DMS53 (cell line): ENCODE measurements at places on chromosomes 11 and 22.
A peak's percentile ranks its signal among the peaks of the same experiment; 100 is the strongest.

DNA sequence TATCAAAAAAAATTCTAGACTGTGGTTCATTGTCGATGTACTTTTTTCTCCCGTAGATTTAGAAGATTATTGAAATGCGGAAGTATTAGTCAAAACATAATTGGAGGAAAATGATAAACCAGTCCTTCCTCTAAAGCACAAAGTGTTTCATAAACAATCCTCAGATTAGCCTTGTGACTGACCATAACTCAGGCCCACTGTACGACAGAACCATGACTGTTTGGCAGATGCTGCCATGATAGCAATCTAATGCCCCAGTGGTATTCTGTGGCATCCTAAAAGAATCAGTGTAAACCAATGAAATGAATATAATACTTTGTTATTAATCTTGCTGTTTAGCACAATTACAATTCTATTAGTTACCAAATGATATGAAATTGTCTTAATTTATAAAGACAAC is 127.0 kb upstream of the CTSC start:
- no peak for DNase-seq

- DNase-seq = peak; percentile 28
Observed at GRCh38 chr22:35961480-35962295, 66.9 kb downstream of the RBFOX2 start.

- peak; percentile 89 for DNase-seq
Observed at GRCh38 chr22:42317691-42318547, 47.5 kb upstream of the TCF20 start.

GRCh38 chr11:106172386-106172991 is 95.0 kb downstream of the AASDHPPT start:
- no peak for DNase-seq

- no peak for DNase-seq
Observed at GRCh38 chr22:40022536-40023240, 27.9 kb downstream of the FAM83F start.

- DNase-seq = peak; percentile 97
Observed at GRCh38 chr11:10925149-10925926, 67.5 kb upstream of the ZBED5 start.

DNA sequence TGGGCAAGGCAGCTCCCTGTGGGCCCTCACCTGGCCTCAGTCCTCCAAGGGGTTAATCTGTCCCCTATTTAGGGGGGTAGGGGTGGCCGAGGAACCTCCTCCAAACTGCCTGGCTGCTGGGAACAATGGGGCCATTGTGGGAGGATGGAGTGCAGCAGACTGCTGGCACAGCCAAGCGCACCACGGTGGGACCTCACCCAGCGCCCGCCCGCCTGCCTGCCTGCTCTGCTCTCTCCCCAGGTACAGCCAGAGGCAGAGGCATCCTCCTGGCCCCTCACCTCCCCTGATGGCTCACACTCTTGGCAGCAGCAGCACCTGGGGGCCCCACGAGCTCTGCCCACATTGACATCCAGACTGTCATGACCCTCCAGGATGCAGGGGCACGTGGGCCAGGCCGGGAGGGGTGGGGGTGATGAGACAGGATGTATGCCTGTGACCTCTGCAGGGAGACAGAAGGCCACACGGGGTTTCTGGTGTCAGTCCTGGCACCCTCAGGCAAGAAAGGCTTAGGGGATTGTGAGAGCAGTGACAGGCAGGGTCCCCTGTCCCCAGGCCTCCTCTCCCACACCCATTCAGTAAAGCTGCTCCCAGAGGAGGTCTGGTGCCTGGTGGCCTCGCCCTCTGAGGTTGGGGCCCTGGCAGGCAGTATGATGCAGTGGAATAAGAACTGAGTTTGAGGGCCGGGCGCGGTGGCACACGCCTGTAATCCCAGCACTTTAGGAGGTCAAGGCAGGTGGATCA is 11.4 kb downstream of the BCL9L start:
- no peak for DNase-seq

GRCh38 chr11:116605543-116606459 is 167.0 kb downstream of the BUD13 start:
- peak; percentile 55 for DNase-seq

- peak; percentile 30 for DNase-seq
Observed at GRCh38 chr22:20021196-20022181, 579 bp downstream of the TANGO2 start.
